ENCODE measurements at places on chromosomes 5 and 9.

GRCh38 chr5:103706939-103707682 lies 144.5 kb upstream of the NUDT12 start:
- no peak for DNase-seq

DNA sequence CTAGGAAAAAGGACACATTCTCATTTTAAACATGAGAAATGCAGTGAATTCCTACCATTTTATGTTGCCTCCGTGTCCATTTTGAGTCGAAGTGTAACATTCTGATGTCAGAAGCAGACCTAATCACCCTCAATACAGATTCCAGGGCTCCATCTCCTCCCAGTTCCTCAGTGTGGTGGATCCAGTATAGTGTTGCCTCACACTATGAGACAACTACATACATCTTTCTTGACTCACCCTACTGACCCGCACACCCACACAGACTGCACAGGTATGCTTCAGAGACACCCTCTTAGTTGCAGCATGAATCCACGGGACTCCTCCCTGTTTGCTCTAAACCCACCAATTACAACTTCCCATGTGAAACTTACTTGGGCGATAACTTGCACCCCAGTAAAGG lies 564.9 kb downstream of the SEMA5A start:
- no peak for DNase-seq

DNA sequence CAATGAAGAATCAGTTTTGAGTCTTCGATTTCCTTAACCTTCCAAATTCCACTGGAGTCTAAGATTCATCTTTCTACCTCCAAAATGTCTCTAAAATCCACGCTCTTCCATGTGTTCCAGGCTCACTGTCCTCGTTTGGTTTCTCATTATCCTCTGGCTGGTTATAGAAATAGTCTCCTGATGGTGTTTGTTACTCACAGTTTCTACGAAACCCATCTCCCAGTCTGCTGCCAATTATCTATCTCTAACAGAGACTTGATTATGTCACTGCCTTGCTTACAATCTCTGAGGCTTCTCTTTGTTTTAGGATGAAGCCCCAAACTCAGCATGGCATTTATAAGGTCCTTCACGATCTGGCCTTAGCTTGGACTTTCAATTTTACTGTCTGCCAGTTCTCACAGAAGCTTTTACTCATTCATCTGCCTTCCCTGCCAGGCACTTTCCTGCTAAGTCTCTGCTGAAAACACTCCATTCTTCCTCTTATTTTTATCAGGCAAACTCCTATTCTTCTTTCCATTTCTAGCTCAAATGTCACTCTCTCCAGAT lies 339.6 kb upstream of the SGCD start:
- DNase-seq = no peak

DNA sequence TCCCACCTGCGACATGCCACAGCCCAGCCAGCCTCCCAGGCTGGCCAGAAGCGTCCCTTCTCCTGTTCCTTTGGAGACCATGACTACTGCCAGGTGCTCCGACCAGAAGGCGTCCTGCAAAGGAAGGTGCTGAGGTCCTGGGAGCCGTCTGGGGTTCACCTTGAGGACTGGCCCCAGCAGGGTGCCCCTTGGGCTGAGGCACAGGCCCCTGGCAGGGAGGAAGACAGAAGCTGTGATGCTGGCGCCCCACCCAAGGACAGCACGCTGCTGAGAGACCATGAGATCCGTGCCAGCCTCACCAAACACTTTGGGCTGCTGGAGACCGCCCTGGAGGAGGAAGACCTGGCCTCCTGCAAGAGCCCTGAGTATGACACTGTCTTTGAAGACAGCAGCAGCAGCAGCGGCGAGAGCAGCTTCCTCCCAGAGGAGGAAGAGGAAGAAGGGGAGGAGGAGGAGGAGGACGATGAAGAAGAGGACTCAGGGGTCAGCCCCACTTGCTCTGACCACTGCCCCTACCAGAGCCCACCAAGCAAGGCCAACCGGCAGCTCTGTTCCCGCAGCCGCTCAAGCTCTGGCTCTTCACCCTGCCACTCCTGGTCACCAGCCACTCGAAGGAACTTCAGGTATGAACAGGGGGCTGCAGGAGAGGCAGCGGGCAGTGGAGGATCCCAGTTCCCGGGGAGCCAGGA lies 106.5 kb downstream of the PPARGC1B start:
- no peak for DNase-seq

DNA sequence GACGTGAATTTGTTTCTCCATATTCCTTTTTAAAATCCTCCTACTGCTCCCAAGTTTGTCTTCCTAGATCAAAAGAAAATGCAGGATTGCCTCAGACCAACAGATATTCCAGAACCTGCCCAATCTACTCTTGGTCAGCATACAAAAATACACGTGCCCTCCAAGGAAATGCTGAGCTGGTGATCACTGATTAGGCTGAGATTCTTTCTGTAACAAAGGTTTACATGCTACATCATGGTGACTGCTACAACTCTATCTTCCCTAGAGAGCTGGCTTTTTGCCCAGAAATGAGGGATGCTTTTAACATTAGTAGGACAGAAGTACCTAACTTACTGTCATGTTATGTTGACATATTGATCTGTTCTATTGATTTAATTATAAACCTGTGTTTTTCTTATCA lies 35.5 kb downstream of the OR2Y1 start:
- DNase-seq = no peak

- no peak for DNase-seq
Observed at GRCh38 chr9:96514800-96515158, 64.8 kb downstream of the HABP4 start.

GRCh38 chr5:10600626-10601245 lies 36.9 kb downstream of the ANKRD33B start:
- DNase-seq = no peak

DNA sequence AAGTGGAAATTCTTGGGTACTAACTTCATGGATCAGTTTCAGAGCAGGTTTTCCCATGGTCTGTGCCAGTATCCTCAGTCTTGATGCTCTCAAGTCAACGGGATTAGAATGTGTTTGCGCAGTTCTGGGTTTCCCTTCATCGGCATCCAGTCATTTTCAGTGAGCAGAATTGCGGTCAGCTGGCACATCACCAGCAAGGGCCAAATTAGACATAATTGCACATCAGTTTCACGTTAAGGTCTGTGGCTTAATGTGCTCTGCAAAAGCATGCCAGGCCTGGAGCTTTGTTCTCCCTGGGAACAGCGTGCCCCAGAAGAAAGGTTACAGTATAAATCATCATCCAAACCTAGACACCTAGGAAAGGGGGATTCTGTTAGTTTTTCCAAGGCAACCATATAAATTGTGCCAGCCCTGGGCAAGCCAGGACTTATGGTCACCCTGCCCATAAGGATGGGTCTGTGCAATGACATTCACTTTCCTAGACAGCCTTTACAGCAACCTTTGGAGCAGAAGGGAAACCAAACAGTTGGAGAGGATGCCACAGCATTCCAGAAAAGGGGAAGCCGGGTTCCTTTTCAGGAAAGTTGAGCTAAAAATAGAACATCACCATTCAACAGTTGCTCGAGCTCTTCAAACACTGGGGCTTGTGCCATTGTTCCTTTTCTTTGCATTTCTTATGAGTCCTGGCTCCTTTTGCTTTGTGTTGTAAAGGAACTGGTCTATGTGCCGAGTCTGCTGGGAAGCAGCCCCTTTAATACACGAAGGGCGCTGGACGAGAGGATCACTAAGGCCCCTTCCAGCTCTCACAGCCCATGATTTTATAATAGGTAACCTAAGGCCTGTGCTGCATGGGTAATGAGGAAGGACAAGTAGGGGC lies 23.1 kb downstream of the IQGAP2 start:
- no peak for DNase-seq

GRCh38 chr9:122144836-122145591 lies 14.6 kb downstream of the NDUFA8 start:
- no peak for DNase-seq

GRCh38 chr5:109823597-109823996 lies 133.9 kb downstream of the MAN2A1 start:
- no peak for DNase-seq

- DNase-seq = no peak
Observed at GRCh38 chr9:76166526-76166925, 227.7 kb downstream of the RFK start.

- no peak for DNase-seq
Observed at GRCh38 chr5:135047347-135047695, 13.3 kb upstream of the PITX1 start.

DNA sequence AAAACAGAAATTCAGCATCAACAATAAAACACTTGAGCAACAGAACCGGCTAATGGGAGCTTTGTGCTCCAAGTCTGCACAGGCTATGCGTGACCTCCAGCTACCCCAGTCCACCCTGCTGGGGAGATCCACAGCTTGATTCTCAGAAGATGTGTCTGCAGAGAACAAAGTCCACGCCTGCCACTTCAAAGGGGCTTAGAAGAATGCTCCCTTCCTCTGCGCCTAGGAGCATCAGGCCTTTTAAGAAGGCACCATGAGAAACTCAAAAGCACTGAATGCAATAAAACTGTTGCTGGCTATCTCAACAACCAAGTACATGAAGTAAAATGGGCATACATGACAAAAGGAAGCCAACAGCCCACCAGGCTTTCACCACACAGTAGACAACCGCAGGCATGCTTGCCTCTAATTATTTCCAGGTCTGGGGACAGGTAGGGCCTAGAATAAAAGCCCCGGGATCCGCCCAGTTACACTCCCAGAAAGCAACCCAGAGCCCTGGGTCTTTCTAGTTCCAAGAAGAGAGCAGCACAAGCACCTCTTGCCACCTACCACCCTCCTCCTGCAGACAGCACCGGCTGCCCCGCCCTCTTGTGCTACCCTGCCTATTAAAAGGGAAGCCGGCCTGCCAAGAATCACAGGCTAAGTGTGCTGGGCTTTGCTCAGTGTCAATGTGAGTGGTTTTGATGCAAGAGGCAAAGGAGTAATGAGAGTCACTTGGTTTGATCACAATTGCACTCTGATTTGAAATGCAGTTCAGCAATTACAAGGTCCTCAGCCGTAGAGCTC lies 123.2 kb downstream of the SPOCK1 start:
- DNase-seq = no peak

GRCh38 chr5:59661311-59661710 lies 232.2 kb downstream of the PDE4D start:
- no peak for DNase-seq

- no peak for DNase-seq
Observed at GRCh38 chr5:56278335-56278753, 45.2 kb upstream of the ANKRD55 start.

DNA sequence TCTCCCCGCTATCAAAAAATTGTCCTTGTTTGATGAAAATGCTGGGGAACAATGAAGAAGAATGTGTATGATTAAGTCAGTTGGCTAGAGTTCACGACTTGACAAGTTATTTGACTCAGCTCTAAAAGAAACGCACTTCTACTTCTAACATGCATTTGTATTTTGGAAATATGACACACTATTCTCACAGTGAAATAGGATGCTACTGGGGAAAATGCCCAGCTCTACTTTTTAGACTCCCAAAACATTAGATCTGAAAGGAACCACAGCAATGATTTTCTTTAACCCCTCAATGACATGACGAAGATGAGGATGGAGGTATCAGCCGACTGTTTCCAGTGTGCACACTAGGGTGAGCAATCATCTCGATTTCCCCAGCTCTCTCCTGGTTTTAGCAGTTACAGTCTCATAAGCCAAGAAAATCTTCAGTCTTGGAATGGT lies 83.6 kb upstream of the PCSK1 start:
- DNase-seq = no peak

- no peak for DNase-seq
Observed at GRCh38 chr9:134566936-134567335, 74.7 kb upstream of the COL5A1 start.

GRCh38 chr5:160545832-160546231 lies 124.2 kb downstream of the PTTG1 start:
- DNase-seq = no peak

DNA sequence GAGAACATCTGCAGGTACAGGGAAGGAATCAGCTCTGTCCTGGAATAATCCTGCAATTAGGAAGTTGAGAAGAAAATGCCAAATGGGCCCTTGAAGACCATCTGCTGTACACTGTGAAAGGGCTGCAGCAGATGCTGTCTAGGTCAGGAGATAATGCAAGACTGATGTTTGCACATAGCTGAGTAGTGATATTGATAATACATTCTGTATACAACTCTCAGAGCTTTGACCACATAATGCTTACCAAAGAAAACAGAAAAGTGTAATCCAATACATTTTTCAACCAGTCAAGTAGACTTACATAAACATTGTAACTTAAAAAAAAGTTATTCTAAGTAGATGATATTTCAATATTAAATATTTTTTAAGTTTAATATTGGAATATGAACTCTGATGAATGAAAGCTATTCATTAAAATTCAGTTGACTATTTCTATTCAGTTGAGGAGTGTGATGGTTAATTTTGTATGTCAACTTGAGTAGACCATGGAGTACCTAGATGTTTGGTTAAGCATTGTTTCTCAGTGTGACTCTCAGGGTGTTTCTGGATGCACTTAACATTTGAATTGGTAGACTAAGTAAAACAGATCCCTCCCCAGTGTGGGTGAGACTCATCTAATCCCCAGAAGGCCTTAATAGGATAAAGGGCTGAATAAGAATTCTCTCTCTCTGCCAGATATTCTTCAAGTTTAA lies 380.1 kb upstream of the PRR16 start:
- DNase-seq = no peak

DNA sequence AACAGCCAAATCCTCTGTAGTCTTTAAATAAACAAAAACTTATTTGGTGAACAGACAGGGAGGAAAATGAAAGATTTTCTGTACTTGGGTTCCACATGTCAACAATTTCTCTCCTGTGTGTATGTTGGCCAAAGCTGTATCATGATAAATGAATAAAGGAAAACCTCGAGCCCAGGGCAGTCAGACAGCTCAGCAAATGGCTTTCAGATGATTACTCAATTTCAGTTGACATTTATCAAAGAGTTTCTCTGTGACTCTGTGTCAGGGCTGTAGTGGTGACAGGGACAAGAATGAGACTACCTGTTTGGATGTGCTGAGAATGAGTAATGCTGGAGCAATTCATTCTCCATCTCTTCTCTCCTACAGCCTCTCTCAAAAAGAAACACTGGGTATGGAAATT lies 45.7 kb upstream of the PTGS1 start:
- no peak for DNase-seq

DNA sequence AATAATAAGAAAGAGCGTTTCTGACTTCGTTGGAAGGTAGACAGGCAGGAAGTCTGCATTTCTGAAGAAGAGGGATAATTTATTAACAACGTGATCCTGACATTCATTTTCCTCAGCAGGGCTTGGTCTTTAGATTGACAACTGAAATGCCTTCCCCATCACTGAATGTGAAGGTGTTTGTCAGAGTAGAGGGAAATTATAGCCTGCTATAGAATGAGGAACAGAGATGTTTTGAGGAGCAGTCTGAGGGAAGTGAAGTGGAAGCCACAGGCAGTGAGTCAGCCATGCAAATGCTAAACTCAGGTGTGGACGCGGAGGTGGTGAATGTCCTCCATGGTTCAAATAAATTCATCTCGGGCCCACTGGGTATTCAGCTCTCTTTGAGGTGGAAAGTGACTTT lies 30.5 kb downstream of the C7 start:
- no peak for DNase-seq

DNA sequence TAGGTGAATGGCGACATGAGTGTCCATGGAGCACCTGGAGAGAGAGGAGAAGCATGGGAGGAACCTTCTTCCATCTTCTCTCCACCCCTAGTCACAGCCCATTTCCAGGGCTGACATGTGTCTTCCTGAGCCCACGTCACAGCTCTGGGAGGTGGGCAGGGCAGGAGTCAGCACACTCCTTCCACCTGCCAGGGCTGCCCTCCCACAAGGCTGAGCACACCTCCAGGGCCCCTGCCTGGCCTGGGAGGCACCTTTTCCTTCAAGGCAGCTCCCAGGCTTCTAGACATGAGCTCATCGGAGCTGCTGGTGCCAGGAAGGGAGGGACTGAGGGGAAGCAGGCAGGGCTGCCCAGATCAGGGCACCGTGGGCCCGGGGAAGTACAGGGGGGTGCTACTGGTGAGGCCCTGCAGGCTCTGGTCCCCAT lies 13.6 kb upstream of the SYNPO start:
- no peak for DNase-seq
